Panc1 (cell line): ENCODE measurements at places on chromosomes 5 and 9. TPM values are rescaled to one million over a fixed set of nuclear protein-coding genes. Genes with fewer than 3 reads are reported as not detected.
A peak's percentile ranks its signal among the peaks of the same experiment; 100 is the strongest.

- no peak overlapping the region for H3K4me3 ChIP-seq
- H3K27me3 ChIP-seq = no peaks in the 10 kb centered on the region
- no peak for DNase-seq
- no peaks in the 10 kb centered on the region for H3K36me3 ChIP-seq
- H3K4me1 ChIP-seq = no peaks in the 10 kb centered on the region
Measured at GRCh38 chr5:51487952-51488351, 104.7 kb downstream of the ISL1 start.

DNA sequence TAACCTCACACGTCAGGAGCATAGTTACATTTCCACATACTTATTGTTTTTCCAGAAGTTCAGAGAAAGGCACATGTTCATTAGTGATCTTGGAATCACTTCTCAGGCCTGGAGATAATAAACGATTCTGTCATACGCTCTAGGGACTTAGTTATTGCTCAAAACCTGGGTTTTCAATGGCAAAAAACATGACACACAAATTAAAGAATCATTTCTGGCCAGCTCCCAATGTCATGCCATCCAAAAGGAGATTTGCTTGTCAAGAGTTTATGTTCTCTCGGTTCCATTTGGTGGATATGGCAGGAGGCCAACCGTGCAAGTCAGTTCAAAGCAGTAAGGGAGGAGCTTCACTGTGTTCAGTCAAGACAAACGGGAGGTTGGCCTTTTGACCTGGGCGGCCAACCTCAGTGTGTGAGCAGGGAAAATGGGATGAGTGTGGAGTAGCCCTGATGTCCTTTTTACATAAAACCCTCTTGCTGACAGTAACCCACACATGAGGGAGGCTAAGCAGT lies 123.4 kb downstream of the NXNL2 start:
- no peaks in the 10 kb centered on the region for H3K4me1 ChIP-seq
- no peak overlapping the region for H3K27ac ChIP-seq
- no peaks in the 10 kb centered on the region for H3K27me3 ChIP-seq
- H3K36me3 ChIP-seq = no peaks in the 10 kb centered on the region
- no peak for DNase-seq

DNA sequence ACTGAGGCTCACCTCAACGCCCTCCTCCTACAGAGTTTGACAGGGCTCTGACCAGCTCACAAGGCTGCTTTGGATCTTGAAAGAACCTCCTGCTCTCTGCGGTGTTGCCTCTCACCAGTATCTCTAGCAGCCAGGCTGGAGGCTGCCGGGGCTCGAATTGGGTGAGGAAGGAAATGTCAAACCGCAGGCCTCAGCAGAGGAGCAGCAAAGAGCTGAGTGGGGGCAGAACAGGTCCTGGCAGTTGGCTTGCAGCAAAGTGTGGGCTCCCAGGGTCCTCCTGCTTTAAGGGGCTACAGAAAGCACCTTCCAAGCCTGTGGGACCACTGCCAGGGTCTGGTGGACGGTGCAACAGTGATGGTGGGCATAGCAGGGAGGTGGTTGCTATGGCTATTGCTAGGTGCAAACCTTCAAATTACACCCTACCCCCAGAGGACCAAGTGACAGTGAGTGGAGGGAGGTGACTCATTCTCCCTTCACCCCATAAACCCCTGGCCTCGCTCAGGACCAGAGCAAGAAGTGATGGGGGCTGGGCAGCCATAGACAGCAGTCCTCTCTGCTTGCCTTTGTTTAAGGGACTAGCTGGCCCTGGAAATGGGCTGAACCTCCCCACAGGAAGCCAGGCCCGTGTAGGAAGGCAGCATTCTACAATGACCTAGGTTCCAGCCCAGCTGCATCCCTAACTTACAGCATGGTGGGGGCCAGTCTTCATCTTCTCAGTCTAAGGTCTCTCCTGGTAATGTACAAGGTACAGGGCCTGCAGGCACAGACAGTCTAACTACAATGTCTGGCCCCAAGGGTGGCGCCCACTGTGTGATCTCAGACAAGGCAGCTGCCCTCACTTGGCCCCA lies 18.7 kb downstream of the LCP2 start:
- H3K27ac ChIP-seq = no peak overlapping the region
- H3K27me3 ChIP-seq = no peaks in the 10 kb centered on the region; the same call in 1 of the 2 replicates
- H3K36me3 ChIP-seq = no peaks in the 10 kb centered on the region
- no peak for DNase-seq
- H3K4me1 ChIP-seq = no peaks in the 10 kb centered on the region

- peak overlapping the region; percentile 96 for H3K4me3 ChIP-seq
- H3K36me3 ChIP-seq = no peaks in the 10 kb centered on the region; the same call in 1 of the 2 replicates
- DNase-seq = no peak
- peak overlapping the region; percentile 98 for H3K27ac ChIP-seq
- H3K27me3 ChIP-seq = no peaks in the 10 kb centered on the region
Measured at GRCh38 chr5:55993731-55994494, 850 bp downstream of the IL6ST start.

GRCh38 chr5:141519605-141520565 lies 31.0 kb downstream of the PCDHGC5 start:
- peak overlapping the region; percentile 86 for H3K27ac ChIP-seq
- H3K36me3 ChIP-seq = peaks cover 5% of the 10 kb centered on the region
- no peak for DNase-seq
- no peak overlapping the region for H3K4me3 ChIP-seq
- H3K27me3 ChIP-seq = no peaks in the 10 kb centered on the region

CORO2A gene
- 2.0 TPM for total RNA-seq

SPINK6 gene
- total RNA-seq = not detected

DNA sequence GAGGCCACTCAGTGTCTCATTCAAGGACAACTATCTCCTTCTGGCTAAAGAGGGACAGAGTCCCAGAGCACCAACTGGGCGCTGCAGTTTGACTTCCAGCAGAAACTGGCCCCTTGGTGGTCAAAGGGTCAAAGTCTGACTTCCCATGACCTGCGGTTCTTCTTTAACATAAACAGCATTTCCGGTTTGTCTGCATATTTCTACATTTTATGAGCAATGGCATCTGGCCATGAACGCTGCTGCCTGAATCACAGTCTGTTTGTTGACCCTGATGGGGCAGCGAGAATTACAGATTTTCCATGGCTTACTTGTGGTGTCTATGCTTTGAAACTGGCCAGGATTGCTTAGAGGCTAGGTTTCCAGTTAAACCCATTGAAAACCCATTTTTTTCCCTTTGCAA lies 1.3 kb downstream of the TNFSF15 start:
- no peaks in the 10 kb centered on the region for H3K27me3 ChIP-seq
- H3K4me1 ChIP-seq = no peaks in the 10 kb centered on the region
- H3K27ac ChIP-seq = no peak overlapping the region
- peak; percentile 12 for DNase-seq
- H3K4me3 ChIP-seq = no peak overlapping the region

- peak within 1 kb of the TSS; percentile 97 for H3K27ac ChIP-seq
- peak within 1 kb of the TSS; percentile 83 for H3K4me3 ChIP-seq
- peaks cover 55% of the 10 kb centered on the region for H3K4me1 ChIP-seq
- peaks cover 3% of the 10 kb centered on the region for H3K36me3 ChIP-seq
Measured at GRCh38 chr9:35664531-35665470, at the start of gene ARHGEF39. Gene ARHGEF39, minus strand, starts transcription at chr9:35665195. Its CDS starts 26 bp downstream, at chr9:35665169.

GRCh38 chr9:12425878-12426864 lies 267.0 kb upstream of the TYRP1 start:
- H3K27me3 ChIP-seq = no peaks in the 10 kb centered on the region
- no peaks in the 10 kb centered on the region for H3K4me1 ChIP-seq
- no peaks in the 10 kb centered on the region for H3K36me3 ChIP-seq
- DNase-seq = no peak
- H3K4me3 ChIP-seq = no peak overlapping the region
